T-helper 9 cell (primary cell): ENCODE measurements at places on chromosomes 2 and 18.

- no peak for DNase-seq
Measured at GRCh38 chr2:158464426-158465281, 7.9 kb downstream of the PKP4 start.

DNA sequence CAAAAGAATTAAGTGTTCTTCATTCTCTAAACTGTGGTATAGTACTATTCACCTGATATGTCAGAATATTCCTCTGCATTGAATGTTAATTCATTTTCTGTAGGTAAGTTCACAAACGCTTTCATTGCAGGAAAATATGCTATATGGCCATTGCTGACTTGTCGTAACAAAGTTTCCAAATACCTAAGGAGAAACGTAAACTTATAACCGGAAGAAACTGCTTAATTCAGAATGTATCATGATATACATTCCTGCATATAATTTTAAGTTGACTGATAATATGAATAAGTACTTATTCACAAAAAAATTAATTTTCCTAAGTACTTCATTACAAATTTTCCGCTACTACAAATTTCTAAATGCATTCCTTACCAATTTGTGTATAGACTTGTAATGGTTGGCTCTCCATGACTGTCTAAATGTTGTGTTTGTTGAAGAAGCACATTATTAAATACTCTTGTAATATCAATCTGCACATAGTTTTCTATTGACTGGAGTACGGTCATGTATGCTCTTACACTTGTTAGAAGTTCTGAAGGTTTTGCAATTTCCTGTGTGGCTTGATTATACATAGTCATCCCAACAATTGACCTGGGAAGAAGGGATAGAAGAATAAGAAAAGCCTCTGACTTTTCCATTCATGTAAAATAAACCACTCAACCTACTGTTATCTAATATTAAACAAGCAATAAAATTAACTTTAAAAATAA is 85.4 kb downstream of the NCKAP1 start:
- DNase-seq = no peak

DNA sequence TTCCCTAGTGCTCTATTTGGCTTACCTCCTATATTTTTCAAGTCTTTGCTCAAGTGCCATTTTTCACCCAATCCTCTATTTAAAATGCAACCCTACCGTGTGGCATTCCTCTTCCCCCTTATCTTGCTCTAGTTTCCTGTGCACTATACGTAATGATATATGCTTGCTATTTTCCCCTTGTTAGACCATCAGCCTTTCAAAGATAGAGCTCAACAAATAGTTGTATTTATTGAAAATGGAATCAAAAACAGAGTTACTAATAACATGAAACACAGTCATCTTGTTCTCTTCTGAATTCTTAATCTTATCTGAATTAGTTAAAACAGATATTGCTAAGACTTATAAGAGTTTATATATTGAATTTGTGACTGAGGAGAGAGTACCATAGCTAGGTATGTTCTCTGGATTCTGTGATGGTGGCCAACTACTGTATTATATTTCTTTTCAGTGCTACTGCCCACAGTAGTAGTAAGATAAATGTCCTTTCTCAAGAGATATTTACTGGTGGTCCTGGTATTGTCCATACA is 55.3 kb downstream of the CAB39 start:
- DNase-seq = no peak

DNA sequence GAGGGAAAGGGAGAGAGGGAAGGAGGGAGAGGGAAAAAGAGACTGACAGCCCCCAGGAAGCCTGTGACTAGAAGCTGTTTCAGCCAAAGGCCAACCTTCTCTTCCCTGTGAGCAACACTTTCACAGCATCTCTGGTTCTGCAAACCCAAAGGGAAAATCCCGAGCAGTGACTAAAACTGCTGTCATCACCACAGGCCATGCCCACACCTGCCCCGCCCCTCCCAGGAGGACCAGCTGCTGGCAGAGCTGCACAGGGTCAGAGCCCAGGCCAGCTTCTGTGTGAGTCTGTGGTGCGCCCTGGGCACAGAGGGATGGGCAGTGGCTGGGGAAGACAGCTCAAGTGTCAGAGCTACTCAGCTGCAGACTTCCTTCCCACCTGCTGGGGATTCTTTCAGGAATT is 64.9 kb upstream of the OTOS start:
- DNase-seq = no peak

DNA sequence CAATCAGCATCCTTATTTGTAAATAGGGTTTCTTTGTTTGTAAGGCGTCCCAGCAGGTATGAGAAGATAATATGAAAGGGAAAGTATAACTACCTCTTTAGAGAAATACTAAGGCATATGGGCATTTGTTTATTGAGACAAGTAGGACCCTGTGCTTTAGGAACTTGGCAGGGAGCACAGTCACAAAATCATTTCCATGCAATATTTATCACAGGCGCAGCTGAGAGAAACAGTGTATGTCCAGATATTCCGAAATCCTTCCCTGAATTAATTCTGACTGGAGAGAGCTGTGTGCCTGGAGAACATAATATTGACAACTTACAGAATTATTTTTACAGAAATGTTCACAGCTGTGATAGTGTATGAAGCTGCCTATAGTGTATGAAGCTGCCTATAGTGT is 416.7 kb downstream of the THSD7B start:
- no peak for DNase-seq

DNA sequence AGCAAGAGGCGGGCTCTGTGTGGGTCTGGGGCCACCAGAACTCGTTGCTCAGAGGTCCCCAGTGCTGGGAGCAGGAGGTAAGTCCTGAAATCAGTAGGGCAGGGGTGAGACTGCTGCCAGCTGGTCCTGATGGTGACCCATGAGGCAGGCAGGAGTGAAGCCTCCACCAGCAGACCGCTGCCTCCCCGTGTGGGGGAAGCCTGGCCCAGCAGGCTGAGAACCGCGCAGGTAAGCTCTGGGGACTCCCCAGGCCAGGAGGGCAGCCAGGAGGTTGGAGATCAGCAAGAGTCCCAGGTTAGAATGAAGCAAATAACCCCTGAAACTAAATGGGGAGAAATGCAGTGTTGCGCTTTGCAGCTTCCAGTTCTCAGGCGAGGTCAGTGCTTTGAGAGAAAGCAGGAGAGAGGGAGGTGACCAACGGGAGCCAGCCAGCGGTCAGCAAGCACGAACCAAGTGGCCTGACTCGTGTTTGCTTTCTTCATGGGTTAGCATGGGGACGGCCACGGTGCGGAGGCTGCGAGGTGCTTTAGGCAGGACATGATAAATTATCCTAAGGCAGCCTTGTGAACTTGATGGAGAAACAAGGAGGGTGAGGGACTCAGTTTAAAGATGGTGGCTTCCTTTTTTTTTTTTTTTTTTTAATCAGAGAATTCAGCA is 26.2 kb downstream of the INHBB start:
- DNase-seq = no peak

DNA sequence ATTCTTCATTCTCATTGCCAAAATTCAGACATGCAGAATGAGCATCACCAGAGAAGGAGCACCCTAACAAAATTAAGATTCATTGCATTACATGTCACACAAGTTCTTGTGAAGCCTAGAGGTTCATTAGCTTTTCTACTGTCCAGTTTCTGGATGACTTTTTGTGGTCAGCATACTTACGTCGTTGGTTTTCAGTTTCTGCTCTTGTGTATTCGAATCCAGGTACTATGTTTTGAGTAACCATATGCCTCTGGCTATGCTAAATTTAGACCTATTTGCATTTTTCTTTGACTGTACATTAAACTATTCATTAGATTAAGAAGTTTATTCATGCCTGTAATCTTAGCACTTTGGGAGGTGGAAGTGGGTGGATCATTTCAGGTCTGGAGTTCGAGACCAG is 251.3 kb downstream of the PARD3B start:
- no peak for DNase-seq

- no peak for DNase-seq
Measured at GRCh38 chr2:222813177-222813843, 47.5 kb upstream of the ACSL3 start.

DNA sequence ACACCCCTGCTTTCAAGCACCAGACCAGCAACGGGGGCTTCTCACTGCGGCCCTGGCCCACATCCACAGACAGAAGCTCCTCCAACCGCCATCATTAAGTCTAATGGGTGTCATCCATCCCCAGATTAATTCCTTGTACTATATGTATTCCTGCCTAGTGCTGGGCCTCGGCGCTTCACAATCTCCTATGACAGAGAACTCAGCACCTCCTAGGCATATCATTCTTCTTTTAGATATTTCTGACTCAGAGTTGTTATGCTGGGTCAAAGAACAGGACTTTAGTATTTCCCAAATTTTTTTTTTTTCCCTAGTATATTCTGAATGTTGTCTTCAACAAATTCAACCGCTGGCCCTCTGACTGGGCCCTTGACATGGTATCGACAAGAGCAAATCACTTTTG is 83.2 kb upstream of the TFCP2L1 start:
- no peak for DNase-seq

GRCh38 chr18:39455285-39455684 is 1889.7 kb upstream of the CELF4 start:
- DNase-seq = no peak

DNA sequence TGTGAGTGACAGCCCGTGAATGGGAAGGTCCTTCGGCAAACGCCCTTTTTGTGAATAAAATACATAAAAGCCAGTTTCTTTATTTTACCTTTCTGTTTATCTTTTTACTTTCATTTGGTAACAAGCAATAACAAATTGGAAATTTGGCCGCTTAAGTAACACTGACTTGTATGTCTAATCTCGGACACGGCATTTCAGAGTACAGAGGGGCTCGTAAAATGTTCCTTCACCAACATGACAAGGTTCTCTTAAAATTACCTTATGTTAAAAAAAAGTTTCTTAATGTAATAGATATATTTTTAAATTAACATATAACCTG is 558 bp upstream of the NEMP2 start:
- DNase-seq = no peak

GRCh38 chr18:52748343-52748742 is 408.3 kb downstream of the DCC start:
- no peak for DNase-seq

GRCh38 chr2:96233436-96233835 is 24.8 kb upstream of the STARD7 start:
- no peak for DNase-seq

GRCh38 chr2:218776488-218776887 is 5.5 kb upstream of the CYP27A1 start:
- no peak for DNase-seq

GRCh38 chr2:225025917-225026571 is 16.2 kb downstream of the DOCK10 start:
- no peak for DNase-seq

- DNase-seq = no peak
Measured at GRCh38 chr2:12050396-12050795, 304.0 kb downstream of the LPIN1 start.

GRCh38 chr18:54184836-54185235 is 39.6 kb downstream of the MBD2 start:
- DNase-seq = no peak

DNA sequence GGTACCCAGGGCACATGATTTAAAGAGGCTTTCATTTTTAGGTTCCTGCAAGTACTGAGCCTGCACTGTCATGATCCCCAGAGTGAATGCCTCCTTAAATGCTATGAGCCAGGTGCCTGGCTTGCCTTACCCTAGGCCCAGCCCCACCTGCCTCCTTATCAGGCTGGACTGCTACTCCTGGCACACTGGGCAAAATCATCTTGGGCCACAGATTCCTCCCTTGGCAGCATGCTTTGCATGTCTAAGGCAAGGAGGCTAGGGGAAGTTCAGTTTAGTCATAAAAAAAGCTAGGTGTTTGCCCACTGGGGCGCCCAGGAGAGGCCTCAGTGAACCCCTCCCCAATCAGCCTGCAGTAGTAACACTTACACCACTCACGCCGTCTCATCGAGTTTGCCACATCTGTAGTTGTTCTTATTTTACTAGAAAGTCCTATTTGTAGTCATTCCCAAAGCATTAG is 45.1 kb downstream of the LBH start:
- no peak for DNase-seq

GRCh38 chr2:172460780-172461201 is 33.4 kb downstream of the ITGA6 start:
- no peak for DNase-seq
